ENCODE measurements at places on chromosomes 16 and 17.

DNA sequence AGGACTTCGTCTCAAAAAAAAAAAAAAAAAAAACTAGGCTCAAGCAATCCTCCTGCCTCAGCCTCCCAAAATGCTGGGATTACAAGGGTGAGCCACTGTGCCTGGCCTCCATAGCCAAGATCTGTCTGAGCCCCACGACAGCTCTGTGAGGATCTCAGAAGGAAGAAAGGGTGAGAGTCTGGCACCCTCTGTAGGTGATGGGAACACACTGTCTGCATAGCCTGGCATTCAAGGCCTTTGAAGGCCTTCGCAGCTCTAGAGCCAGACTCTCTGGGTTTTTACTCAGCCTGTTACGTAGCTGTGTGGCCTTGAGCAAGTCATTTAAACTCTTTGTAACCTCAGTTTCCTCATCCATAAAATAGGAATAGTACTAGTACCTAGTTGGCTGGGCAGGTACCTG, 6.3 kb upstream of the XPO6 start:
- DNase-seq, result no peak

- DNase-seq, result no peak
These were observed 17.4 kb downstream of the MFSD6L start for GRCh38 chr17:8781776-8782175.

GRCh38 chr17:59607817-59608403, 11.8 kb upstream of the CLTC start:
- DNase-seq, result no peak

DNA sequence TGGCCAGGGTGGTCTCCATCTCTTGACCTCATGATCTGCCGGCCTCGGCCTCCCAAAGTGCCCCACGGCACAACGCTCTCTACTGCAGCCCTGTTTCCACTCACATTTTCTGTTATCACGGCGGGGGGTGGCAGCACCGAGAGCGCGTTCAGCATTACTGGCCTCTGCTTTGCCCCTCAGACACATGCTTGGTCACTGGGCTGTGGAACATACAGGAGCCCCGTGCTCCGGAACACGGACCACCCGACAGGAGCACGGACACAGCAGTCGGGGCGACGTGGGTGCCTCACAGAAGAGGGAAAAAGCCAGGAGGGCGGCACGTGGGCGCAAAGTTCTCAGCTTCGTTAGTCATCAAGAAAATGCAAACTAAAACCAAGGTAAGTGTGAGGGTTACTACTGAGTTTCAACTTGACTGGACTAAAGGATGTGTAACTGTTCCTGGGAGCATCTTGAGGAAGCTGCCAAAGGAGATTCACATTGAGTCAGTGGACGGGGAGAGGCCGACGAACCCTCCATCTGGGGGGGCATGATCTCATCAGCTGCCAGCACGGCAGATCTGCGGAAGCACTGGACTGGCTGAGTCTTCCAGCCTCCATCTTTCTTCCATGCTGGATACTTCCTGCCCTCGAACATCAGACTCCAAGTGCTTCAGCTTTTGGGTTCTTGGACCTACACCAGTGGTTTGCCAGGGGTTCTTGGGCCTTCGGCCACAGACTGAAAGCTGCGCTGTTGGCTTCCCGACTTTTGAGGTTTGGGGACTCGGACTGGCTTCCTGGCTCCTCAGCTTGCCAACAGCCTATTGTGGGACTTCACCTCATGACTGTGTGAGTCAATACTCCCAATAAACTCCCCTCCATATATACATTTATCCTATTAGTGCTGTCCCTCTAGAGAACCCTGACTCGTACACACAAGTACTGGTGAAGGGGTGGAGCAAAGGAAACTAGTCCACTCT, 106.8 kb downstream of the ZNF778 start:
- DNase-seq, result no peak

DNA sequence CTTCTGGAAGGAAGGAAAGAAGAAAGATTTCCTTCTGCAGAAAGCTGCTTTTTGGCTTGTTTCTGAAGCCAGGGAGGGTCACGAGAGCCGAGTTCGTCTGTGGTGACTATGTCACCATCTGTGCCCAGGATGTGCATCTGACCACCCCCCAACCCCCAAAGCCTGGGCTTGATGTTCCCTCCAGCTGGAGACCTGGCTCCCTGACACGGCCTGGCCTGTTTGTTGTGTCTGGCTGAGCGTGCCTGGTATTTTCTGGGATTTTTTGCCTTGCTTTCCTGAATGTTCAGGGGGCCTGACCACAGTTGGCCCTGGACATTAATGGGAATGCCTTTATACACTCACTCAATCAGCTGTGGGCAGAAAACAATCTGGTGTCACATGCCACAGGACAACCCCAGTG, 38.9 kb downstream of the LGALS9 start:
- DNase-seq, result no peak

GRCh38 chr17:30519166-30519565, 42.0 kb downstream of the GOSR1 start:
- no peak for DNase-seq

DNA sequence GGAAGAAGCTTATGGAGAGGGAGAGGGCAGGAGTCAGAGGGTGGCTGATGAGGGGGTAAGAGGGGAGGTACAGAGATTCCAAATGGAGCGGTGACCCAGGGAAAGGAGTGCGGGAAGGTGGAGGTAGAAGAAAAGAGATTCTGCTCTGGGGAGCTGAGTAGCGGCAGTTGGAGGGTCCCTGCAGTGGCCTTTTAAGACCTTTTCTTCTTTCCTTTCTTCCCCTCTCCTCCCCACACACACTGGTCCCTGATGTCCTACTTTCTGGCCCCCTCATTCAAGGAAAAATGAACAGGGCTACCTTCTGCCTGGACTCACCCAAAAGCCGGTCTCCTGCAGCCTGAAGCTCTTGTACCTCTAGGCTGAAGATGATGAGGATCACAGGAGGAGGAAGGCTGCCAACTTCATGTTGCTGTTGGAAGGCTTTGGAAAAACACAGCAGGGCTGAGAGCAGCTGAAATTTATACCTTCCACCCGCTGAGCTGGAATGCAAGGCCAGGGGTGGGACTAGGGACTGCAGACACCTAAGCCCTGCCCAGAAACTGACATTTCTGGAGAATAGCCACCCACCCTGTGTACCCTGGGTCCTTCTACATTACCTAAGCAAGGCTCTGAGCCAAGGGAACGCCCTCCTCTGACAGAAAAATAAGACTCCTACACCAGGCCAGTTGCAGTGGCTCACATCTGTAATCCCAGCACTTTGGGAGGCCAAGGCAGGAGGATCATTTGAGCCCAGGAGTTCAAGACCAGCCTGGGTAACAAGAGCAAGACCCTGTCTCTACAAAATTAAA, 9.4 kb upstream of the HEATR6 start:
- no peak for DNase-seq

GRCh38 chr17:22411185-22411784, 719.0 kb downstream of the KCNJ18 start:
- no peak for DNase-seq

GRCh38 chr17:42647778-42648177, 11.3 kb upstream of the TUBG2 start:
- no peak for DNase-seq

DNA sequence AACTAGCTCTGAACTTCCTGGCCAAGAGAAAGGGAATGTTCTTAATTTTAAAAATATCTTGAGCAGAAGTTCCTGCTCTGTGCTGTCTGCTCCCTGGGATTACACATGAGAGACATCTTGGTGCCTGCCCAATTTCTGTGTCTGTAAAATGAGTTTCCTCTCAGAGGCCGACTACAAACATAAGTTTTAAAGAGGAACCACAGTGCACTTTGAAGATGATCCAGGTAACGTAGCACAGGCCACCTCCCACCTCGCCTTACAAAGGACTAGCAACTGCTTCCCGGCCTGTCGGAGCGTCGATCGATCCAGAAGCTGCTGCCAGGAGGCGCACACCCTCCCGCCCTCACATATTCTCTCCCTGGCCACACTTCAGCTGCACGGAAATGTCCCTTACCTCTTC, 55.0 kb upstream of the ATP2A3 start:
- no peak for DNase-seq

DNA sequence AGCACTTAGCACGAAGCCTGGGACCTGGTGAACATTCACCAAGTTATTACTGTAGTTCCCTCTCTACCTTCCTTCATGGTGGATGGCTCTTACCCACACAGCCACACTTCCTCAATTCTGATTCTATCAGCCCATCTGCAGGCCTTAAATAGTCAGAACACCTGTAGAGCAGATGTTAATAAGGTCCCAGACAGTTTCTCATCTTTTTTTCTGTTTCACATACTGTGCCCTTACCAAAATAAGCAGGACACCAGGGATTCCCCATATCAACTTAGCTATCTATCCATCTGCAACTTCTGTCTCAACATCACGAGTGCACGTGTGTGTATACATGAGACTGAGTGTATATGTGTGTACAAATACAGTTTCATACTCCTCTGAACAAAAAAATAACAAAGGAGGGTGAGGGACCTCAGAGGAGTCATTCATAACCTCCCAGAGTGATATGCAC, 2.8 kb downstream of the RECQL5 start:
- DNase-seq, result no peak

- DNase-seq, result no peak
These were observed 212.9 kb upstream of the FOXF1 start for GRCh38 chr16:86297391-86297790.

GRCh38 chr16:70708366-70709246, 22.8 kb upstream of the MTSS2 start:
- no peak for DNase-seq

- DNase-seq, result no peak
These were observed 14.1 kb downstream of the HEXIM2 start for GRCh38 chr17:45175759-45176115.

GRCh38 chr16:87689956-87690465, 75.8 kb downstream of the KLHDC4 start:
- DNase-seq, result no peak

GRCh38 chr16:55324285-55325079, 479 bp downstream of the IRX6 start:
- DNase-seq, result no peak

GRCh38 chr16:24568392-24568791, 29.0 kb downstream of the RBBP6 start:
- no peak for DNase-seq

DNA sequence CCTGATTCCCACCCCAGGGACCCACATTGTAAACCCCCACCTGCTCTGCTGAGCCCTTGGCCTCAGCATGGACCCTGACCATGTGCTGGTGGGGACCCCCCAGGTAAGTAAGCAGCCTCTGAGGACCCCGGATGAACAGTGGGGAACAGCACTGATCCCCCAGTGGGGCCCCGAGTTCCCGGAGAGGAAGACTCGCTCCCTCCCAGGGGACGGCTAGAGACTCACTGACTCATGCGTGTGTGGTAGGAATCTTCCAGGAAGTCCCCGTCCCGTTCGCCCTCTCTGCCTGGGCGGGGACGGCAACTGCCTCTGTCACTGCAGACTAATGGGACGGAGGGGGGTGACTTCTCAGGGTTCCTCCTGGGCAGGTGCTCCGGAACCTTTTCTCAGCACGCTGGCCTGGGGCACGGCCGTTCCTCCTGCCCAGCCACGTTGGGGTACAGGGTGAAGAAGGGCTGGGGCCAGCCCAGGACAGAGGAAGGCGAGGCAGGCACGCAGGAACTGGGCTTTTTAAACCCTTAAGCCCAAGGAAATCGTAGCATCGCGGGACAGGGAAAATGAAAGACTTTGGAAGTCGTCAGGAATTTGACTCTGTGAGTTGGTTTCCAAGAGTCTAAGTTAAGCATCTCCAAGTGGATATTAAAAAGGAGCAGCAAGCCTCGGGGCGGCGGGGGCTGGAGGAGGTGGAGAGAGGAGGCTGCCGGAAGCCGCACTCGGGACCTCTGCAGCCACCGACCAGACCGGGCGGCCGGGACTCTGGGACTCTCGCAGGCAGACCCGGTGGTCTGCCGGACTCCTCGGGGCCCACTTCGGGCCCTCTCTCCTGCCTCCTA, 178.7 kb downstream of the SEC14L1 start:
- DNase-seq, result no peak

GRCh38 chr16:56351481-56351880, 73.9 kb downstream of the AMFR start:
- no peak for DNase-seq

- no peak for DNase-seq
These were observed 155.2 kb downstream of the SHISA9 start for GRCh38 chr16:13056607-13057006.

GRCh38 chr17:68034452-68034776, 1.1 kb upstream of the KPNA2 start:
- DNase-seq, result no peak

DNA sequence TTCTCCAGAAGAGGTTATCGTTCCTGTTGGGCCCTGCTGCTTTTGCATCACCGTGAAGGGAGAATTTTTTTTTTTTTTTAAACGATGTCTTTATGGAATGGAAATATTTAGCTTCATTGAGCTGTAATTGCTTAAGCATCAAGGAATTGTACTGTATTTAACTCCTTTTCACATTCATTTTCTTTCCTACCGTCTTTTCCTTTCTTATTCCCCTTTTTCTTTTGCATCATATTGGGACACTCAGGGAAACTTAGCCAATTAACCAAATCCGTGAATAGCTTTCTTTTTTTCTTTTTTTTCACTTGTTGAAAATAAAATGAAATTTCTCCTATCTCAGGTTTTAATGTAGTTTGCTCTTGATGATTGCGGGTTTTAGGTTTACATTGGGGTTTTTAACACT, 1.5 kb downstream of the TNRC6A start:
- DNase-seq, result no peak

DNA sequence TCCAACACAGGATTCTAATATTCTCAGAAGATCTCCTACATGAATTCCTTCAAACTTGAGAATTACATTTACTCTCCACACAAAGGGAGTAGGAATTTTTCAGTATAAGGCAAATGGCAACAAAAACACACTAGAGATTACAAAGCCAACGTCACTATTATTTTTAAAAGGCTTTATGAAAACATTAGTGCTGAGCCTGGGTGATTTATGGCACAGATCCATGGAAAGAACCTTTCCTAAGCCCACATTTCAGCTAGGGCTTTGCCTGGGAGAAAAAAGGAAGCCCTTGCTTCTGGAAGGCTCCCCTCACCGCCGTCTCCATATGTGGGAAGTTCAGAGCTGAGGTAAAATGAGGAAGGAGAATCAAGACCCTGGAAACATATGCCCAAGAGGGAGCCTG, 499.4 kb upstream of the HSBP1 start:
- no peak for DNase-seq

- no peak for DNase-seq
These were observed 456 bp downstream of the SMURF2 start for GRCh38 chr17:64661726-64661975.

- DNase-seq, result no peak
These were observed 621.0 kb downstream of the WWOX start for GRCh38 chr16:78720416-78720815.

DNA sequence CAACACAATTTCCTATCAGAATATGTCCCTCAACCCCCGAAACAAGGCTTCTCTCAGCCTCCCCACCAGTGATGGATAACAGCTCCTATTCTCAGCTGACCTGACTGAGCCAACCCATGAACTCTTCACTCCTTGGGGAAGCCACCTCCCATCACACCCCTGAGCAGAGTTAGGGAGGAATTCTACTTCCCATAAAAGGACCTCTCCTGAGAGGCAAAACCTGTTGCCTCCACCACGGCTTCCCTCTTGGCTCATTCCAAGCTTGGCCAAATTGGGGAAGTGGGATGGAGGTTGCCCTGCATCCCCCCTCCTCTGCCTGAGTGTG, 5.7 kb upstream of the RASL10B start:
- DNase-seq, result no peak

Data from NCI-H1048 (cell line).